Activated CD4-positive, alpha-beta T cell treated with anti-CD3 and anti-CD28 coated beads, Interleukin-2, amount 10 ng/mL, durations not matched to agents 7 days and 5 days (primary cell): ENCODE measurements at places on chromosomes 3 and 15.

DNA sequence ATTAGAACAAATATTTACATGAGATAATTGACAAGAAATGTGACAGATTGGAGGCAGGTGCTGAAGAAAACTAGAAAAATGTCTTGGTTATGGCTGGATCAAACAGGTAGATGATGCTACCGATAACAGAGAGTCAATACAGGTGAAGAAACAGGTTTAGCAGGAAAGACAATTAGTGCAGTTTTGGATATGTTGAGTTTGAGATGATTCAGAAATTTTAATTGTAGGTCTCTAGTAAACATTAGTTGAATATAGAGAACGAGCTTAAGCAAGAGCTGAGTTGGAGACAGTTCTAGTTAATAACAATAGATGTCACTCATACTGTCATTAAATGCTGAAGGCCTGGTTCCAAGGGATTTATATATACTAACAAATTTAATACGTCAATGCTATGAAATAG lies 524.4 kb downstream of the NSUN3 start:
- DNase-seq: no peak

- DNase-seq: peak; percentile 31
Observed at GRCh38 chr3:197003461-197004385, 25.9 kb downstream of the MELTF start.

DNA sequence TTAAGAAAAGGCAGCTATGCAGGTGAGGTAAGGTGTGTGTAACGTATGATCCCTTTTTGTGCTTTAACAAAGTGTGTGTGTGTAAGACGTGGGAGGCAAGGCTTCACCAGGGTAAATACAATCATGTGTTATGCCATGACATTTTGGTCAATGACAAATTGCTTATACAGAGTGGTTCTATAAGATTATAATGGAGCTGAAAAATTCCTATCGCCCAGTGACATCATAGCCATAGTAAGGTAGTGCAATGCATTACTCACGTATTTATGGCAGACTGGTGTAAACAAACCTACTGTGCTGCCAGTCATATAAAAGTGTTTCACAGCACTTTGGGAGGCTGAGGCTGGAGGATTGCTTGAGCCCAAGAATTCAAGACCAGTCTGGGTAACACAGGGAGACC lies 60.2 kb upstream of the LCTL start:
- DNase-seq: no peak

- DNase-seq: no peak
Observed at GRCh38 chr3:8760506-8760905, 8.9 kb downstream of the OXTR start.

GRCh38 chr3:130748981-130749380 lies 2.4 kb upstream of the PIK3R4 start:
- no peak for DNase-seq

DNA sequence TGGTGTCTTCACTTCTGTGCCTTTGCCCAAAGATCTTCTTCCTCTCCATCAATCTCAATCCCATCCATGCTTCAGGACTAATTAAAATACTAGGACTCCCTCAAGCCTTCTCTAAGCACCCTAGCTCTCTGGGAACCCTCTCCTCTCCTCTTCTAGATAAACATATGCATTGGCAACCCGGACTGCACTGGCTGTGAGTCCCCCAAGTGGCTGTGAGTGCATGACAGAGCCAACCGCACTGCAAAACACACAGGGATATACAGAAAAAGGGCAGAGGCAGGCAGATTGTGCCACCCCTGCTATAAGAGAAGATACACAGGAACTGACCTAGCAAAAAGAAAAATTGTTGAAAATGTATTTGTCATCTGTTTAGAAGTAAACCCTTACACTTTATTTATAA lies 457.1 kb downstream of the MFSD1 start:
- no peak for DNase-seq

GRCh38 chr3:177754508-177754921 lies 557.2 kb upstream of the TBL1XR1 start:
- DNase-seq: no peak

DNA sequence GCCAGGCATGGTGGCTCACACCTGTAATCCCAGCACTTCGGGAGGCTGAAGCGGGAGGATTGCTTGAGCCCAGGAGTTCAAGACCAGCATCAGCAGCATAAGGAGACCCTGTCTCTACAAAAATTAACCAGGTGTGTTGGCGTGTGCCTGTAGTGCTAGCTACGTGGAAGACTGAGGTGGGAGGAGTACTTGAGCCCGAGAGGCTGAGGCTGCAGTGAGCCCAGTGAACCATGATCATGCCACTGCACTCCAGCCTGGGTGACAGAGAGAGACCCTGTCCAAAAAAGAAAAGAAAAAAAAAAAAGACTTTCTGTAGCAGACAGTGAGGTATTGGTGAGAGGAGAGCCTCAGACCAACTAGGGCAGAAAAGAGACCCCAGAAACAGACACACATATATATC lies 263.8 kb downstream of the XXYLT1 start:
- no peak for DNase-seq

DNA sequence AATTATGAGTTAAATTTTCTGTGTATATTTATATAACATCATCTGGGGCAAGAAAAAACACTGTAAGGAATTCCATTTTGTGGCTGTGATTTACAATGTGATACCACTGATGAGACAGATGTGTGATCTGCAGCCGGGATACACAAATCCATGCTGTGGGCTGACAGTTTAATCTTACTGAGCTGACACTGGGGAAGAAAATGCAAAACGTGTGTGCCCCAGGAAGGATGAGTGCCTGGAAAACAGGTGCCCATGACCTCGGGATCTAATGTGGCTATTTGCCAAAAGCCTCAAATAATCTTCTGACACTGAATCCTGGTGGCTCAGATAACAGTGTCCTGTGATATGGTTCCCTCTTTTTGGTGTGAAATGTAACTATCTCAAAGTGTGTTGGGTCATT lies 10.5 kb downstream of the MYRIP start:
- no peak for DNase-seq

GRCh38 chr3:191476066-191476772 lies 15.3 kb downstream of the PYDC2 start:
- no peak for DNase-seq

DNA sequence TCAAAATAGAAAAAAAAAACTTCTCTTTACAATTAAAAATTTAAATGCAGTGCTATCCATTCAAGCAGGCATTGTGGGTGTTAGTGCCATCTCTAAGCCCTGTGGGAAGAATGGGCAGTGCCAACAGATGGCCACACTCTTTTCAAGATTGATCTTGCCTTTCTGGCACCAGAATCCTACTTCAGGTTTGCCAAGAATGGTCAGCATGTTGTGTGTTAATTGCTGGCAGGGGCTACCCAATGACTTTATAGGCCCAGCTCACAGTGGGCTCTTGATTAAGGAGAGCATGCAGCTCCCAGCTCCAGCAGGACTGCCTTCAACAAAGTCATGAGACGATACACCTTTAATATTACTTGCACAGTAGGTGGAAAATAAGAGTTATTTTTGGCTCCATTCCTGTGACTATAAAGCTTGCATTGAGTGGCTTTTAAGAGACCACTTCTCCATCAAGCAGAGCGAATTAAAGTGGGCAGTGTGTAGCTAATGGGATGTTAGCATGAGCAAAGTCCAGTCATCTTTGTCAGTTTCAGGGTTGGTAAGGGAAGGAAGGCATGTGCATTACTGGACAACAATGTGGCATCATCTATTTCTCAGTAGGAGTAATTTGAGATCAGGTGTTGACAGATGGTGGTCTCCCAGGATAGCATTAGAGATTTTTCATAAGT lies 476.8 kb downstream of the C3orf38 start:
- no peak for DNase-seq

DNA sequence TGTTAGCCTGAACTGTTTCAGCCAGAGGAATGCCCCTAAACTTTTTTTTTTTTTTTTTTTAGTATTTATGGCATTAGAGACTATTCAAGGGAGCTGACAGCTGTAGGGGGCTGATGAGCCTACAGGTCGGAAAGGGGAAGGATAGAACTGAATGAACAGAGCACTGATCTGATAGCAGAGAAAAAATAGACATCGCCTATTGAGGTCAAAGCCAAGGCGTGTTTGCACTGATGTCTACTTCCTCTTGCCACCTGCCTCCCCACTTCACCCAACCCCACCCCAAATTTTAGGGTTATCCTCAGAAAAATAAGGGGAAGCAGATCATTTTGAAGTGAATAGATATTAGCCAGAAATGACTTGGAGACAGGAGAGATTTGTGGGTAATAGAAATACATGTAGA lies 3.0 kb upstream of the ZMAT3 start:
- no peak for DNase-seq
